ENCODE measurements at places on chromosomes 1 and 21.

GRCh38 chr1:106465666-106466065 lies 590.8 kb upstream of the PRMT6 start:
- peak; percentile 14 for DNase-seq

DNA sequence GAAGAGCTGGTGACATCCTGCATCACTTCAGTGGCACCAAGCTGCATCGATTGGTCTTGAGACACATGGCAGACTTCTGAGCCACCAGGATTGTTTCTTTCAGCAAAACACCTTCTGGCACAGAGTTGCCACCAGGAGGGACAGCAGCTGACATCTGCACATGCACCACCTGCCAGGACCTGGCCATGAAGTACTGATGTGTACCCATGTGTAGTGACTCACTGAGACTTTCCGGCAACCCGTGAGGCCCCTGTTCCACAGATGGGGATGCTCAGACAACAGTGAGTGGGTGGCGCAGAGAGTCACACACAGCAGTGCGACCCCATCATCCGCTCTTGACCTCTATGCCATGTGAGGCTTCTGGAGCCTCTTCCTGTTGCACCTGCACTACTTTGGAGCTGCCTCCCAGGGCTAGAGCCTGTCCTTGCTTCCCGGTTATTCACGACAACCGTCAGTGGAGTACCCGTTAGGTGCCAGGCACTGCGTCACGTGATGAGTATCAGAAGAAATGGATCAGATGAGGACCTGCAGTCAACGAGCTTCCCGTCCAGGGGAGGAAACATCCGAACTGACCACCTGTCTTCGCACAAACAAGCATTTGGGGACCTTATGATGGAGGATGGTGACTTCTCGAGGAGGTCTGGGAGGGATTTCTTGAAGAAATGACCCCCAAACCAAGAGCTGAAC lies 80.5 kb upstream of the VAMP3 start:
- no peak for DNase-seq

DNA sequence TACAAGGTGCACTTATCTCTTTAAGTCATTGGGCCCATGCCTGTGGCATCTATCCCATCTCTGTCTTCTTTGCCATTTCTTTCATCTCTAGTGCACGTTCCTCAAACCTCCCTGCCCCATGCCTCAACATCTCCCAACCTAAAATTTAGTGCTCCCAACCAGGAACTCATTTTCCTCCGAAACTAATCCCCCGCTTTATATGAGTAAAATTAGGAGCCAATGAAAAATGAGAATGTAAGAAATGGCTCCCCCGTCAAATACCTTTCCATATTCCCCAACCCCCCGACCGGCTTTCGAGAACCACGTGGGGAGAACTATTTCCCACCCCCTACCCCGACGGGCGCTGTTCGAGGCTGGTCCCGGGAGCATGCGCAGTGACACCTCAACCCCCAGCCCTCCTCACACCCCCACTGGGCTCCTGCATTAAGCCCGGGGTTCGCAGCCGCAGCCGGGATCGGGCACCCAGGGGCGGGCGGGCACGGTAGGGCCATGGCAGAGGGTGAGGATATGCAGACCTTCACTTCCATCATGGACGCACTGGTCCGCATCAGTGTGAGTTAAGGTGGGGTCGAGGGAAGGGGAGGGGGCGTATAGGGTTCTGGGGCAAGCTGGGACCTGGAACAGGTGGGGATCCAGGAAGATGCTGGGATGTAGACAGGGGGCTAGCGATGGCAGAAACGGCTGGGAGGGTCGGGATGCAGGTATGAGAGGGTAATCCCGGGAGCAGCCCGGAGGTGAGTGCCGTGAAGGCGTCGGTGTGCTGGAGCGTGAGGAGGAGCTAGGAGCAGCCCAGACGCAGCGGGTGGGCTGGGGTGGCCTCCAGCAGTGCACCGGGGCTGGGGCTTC lies at the start of gene TRIM46:
Gene TRIM46, plus strand, starts transcription at position 372 of the 846 bp plus-strand sequence. Its CDS starts 118 bp downstream, at position 490.
- DNase-seq = peak; percentile 83

GRCh38 chr1:47228644-47229030 lies 3.4 kb downstream of the TAL1 start:
- no peak for DNase-seq

DNA sequence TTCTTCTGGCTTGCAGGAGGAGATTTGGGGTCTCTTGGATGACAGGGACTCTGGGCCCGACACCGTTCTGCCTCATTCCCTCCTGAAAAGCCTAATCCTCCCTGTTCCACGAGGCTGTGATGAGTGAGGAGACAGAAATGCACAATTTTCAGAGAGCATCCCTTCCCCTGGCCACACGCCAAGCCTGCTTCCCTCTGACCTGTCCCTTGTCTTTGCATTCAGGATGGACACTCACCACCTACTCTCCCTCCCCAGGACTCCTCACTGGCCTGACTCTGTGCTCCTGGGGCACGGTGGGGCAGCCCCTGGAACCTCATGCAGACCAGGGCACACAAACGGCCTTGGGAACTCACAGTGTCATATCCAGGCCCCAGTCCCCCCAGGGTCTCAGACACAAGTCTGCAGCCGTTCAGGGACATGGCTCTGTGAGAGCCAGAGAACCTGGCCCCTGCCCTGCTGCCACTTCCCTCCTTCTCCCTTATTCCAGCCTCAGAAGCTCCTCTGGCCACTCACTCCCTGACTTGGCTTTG lies 3.5 kb upstream of the PRAMEF12 start:
- no peak for DNase-seq

- no peak for DNase-seq
Measured at GRCh38 chr1:32758795-32759430, 56.3 kb upstream of the SYNC start.

DNA sequence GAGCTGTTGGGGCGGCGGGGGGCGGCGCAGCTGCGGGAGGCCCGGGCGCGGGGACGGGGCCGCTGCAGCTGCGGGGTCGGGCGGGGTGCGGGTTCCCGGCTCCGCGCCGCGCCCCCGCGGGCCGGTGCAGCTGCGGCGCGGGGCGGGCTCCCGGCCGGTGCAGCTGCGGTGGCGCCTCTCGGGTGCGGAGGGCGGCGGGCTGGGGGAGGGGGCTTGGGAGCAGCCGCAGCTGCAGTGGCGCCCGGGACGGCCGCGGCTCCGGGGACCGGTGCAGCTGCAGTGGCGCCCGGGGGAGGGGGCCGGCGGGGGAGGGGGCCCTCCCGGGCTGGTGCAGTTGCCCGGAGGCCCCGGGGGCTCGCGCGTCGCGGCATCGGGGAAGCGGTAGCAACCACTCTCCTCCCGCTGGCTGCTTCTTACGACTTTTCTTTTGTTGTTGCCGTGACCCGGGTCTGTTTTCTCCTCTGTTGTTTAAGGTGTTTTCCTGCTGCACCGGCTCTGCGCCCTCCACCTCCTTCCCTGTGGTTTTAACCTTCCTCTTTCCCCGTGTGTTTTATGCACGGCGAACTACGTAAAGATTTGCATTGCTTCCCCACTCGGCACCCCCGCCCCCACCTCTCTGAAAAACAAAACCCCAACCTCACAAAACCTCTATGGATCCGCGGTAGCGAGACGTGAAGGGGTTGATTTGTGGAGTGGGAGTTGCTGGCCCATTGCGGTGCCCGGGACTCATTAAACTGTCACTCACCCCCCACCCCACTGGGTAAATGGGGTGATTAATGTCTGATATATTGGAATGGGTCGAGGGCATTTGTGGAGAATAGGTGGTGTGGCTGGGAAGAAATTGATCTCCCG lies 1.7 kb upstream of the ZBTB18 start:
- peak; percentile 41 for DNase-seq

GRCh38 chr1:234638832-234639799 lies 29.1 kb upstream of the IRF2BP2 start:
- DNase-seq = no peak

- no peak for DNase-seq
Measured at GRCh38 chr1:101301446-101302057, 64.7 kb downstream of the S1PR1 start.

GRCh38 chr1:240575981-240576662 lies 35.8 kb downstream of the GREM2 start:
- DNase-seq = peak; percentile 79

DNA sequence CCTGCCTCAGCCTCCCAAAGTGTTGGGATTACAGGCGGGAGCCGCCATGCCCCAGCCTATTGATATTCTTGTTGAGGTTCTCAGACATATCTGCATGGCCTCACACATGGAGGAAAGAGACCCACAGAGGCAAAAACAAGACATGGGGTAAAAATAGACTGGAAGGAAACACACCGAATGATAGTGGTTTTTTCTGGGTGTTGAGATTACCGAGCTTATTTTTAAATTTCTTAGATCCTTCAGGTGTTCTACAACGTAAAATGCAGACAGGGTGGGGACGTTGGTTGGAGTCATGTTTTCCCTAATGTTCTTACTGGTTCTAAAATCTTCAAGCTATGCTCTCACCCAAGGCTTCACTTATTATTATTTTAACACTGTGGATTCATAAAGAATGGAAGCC lies 23.9 kb upstream of the RUNX3 start:
- DNase-seq = no peak

DNA sequence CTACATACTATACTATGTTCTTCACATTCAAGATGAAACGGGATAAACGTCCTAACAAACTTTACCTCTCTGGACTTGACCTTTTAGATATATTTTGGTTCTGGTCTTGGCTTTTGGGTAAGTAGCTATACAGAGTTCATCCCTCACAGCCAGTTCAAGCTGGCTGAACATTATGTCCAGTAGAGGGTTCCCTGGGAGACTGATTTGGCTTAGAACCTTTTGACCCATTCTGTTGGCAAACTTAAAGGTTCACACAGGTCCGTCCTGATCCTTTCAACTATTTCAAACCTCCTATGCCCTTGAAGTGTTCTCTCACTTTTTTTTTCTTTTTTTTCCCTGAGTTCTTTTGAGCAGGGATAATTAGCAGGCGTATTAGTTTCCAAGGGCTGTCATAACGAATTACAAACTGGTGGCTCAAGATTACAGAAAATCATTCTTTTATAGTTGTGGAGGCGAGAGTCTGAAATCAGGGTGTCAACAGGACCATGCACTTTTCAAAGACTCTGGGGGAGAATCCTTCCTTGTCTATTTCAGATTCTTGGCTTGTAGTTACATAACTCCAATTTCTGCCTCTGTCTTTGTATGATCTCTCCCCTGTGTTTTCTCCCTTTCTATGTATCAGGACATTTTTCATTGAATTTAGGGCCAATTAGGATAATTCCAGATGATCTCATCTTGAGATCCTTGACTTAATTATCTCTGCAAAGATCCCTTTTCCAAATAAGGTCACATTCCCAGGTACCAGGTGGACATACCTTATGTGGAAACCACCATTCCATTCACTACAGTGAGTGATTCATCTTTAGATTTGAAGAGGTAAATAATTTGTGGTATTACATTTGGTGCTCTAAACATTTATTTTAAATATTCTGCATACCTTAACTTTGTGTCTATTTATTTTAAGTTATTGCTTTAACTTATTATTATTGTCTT lies 257.4 kb upstream of the USP25 start:
- DNase-seq = no peak

GRCh38 chr1:89451011-89451410 lies 73.6 kb upstream of the LRRC8B start:
- DNase-seq = peak; percentile 75

DNA sequence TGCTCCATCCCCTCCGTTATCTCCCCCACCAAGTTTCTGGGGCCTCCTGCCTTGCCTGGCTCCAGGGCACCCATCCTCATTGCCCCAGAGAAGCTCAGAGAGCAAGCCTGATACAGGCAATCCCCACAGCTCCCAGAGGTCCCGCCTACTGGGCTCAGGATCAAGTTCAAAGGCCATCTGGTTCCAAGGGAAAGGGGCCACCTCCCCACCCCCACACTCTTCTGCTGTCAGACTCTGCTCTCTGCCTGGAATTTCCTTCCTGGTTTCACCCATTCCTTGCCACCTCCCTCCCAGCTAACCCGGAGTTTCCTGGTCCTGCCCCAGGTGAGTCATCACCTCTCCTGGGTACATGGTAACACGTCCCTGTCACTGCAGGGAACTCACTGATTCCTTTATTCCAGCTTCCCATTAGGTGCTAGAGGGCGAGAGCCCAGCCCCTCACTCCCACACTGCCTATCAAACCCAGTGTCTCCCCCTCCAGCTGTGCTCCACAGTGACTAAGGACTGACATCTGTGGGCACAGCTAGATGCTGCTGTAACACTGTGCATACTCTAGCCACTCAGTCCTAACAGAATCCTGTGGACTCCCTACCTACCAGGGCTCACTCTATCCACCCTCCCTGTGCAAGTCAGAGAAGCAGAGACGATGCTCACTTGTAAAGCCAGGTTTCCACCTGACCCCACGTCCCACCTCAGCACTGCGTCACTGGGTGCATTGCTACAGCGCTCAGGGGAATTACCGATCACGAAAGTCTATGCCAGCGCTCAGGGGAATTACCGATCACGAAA lies 21.8 kb downstream of the RSPH1 start:
- no peak for DNase-seq

DNA sequence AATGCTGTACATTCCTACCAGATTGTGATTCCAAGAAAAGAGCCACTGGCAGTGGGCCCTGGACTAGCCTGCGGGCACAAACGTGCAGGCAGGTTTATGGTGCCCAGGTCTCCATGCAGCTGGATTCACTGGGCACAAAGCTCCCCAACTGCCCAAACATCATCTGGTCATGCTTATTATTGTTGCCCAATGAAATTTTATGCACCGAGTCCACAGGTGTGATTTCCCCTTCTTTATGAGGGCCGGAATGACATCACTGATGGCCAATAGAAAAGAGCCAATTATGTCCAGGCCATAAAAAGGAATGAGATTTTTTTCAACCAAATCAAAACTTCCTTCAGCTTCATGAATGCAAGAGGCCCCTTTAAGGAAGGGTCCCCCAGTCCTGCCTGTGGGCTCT lies 66.2 kb downstream of the ERI3 start:
- no peak for DNase-seq

DNA sequence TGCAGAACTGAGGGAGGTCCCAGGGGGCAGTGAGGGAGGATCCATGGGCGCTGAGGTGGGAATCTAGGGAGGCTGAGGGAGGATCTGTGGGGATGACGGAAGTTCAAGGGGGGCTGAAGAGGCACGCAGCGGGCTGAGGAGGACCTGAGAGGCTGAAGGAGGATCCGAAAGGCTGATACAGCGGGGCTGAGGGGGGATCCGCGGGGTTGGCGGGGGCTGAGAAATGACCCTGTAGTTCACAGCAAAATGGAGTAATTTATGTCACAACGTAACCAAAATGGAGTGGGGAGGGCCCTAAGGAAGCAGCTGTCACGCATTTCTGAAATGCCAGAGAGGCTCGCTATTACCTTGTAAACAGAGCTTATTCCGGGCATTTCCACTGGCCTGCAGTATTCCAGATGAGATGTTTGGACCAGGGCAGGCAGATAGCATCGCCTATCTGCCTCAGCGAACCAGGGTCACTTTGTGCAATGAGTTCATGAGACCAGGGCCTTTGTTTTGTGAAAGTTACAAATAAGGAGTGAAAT lies 926 bp upstream of the MRPL55 start:
- DNase-seq = no peak

- no peak for DNase-seq
Measured at GRCh38 chr1:1203561-1204424, 2.6 kb downstream of the TNFRSF18 start.

- DNase-seq = no peak
Measured at GRCh38 chr1:37719572-37720195, 27.4 kb downstream of the CDCA8 start.

GRCh38 chr1:100971021-100971420 lies 54.6 kb downstream of the DPH5 start:
- no peak for DNase-seq

- no peak for DNase-seq
Measured at GRCh38 chr1:67171574-67171955, 5.3 kb downstream of the IL23R start.

- no peak for DNase-seq
Measured at GRCh38 chr1:200918006-200918405, 23.3 kb downstream of the INAVA start.
